Naive thymus-derived CD4-positive, alpha-beta T cell (primary cell): ENCODE measurements at places on chromosomes 3 and 15.

DNA sequence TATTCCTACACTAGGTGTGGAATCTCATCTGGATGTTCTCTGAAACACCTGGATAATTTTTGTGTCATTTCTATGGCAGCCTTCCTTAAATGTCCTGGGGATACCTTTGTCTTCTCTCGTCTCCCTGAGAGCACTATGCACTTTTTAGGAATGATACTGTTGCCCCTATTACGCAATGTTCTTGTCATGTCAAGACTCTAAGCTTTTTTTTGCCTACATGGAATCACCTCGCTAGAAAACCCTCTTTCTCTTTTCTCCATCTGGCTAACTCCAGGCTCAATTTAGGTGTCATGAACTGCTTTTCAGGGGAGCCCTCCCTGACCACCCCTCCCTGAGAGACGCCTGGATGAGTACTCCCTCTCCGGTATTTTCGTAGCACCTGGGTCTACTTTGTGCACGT is 81.3 kb downstream of the SOX2 start:
- H3K27ac ChIP-seq = no peak overlapping the region
- H3K27me3 ChIP-seq = no peaks in the 10 kb centered on the region
- DNase-seq = no peak
- H3K4me1 ChIP-seq = no peaks in the 10 kb centered on the region
- H3K36me3 ChIP-seq = no peaks in the 10 kb centered on the region

DNA sequence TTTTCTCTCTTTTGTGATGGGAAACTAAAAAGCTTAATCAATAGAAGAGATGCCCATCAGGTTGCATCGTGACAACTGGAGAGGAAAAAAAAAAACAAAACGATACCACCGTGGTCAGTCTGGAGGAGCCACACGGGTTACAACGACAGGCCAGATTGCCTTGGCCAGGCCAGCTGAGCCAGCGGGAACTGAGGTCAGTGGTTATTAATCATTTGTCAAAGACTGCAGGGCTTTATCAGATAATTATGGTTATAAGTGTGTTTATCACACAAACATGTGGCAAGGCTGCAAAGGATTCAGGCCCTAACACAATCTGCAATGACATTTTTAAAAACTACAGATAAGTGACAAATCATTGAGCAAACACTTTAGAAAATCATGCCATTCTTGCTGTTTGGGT is 135.0 kb upstream of the FAM3D start:
- no peak overlapping the region for H3K4me3 ChIP-seq
- no peaks in the 10 kb centered on the region for H3K27me3 ChIP-seq
- DNase-seq = no peak

GRCh38 chr3:77065750-77066149 is 25.9 kb downstream of the ROBO2 start:
- no peaks in the 10 kb centered on the region for H3K4me1 ChIP-seq
- no peaks in the 10 kb centered on the region for H3K27me3 ChIP-seq
- H3K36me3 ChIP-seq = no peaks in the 10 kb centered on the region
- DNase-seq = no peak

DNA sequence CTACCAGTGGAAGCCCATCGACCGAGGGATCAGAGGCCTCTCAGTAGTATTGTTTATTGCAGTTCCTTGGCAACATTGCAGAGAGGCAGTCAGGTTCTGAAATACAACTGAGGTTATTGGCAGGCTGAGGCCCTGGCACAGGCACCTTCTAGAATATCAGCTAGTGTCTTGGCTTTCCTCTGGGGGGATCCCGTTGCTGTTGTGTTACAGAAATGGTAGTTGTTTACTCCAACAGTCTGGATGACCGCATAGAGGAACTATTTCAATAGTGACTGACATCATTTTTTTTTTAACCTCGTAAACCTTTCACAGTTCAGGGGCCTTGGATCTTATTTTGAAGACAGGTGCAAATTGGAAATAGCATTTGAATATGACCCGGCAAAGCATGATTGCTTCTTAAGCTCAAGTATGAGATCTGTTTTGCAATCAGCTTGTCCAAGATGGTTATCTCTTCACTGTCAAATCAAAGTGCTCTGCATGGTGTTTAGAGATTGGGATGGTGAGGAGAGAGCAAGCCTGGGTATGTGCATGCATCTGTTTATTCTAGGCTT is 63.9 kb downstream of the PGPEP1L start:
- DNase-seq = no peak
- H3K27ac ChIP-seq = no peak overlapping the region
- no peak overlapping the region for H3K4me3 ChIP-seq
- H3K27me3 ChIP-seq = no peaks in the 10 kb centered on the region
- H3K36me3 ChIP-seq = no peaks in the 10 kb centered on the region
- no peaks in the 10 kb centered on the region for H3K4me1 ChIP-seq

- no peak overlapping the region for H3K4me3 ChIP-seq
- H3K27ac ChIP-seq = no peak overlapping the region
- no peaks in the 10 kb centered on the region for H3K4me1 ChIP-seq
- no peaks in the 10 kb centered on the region for H3K27me3 ChIP-seq
Measured at GRCh38 chr3:146067048-146067447, 93.9 kb downstream of the PLOD2 start.

DNA sequence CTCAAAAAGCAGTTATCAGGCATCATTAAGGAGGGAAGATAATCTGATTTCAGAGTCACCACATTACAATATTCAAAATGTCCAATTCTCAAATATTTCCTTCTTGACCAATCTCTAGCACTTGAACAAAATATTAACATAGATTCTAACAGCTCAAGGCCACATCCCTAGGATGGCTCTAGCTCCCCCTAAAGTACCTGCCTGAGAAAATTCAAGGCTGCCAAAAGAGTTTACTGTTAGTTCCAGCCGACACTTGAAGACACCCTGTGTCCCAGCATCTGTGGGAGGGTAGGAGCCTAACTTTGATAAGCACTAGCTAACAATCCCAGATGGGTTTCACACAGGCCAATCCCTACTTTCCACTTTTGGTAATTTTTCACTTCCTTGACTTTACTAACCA is 10.4 kb downstream of the NSMCE3 start:
- no peak overlapping the region for H3K27ac ChIP-seq
- H3K4me1 ChIP-seq = peaks cover 9% of the 10 kb centered on the region
- H3K27me3 ChIP-seq = no peaks in the 10 kb centered on the region
- no peak overlapping the region for H3K4me3 ChIP-seq
- no peaks in the 10 kb centered on the region for H3K36me3 ChIP-seq

GRCh38 chr15:26971271-26972018 is 464 bp downstream of the GABRG3 start:
- H3K27ac ChIP-seq = no peak overlapping the region
- no peaks in the 10 kb centered on the region for H3K4me1 ChIP-seq
- no peak for DNase-seq
- H3K27me3 ChIP-seq = no peaks in the 10 kb centered on the region

DNA sequence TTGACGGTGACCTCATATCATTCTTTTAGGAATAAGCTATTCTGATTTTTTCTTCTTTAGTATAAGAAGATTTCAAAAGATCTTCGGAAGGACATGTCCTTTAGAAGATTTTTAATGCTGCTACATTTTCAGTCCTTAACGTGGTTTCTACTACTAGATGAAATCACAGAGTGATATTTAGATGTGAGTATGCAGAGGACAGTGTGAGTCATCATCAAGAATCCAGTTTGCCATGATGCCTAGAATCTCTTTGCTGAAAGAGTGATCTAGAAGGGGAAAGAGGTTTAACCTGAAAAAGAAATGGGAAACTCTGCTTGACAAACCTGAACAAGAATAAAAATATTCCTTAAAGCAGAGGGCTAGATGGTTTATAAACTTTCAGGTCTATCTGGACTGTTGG is 43.2 kb downstream of the SLC7A14 start:
- no peaks in the 10 kb centered on the region for H3K36me3 ChIP-seq
- no peak overlapping the region for H3K4me3 ChIP-seq
- no peaks in the 10 kb centered on the region for H3K4me1 ChIP-seq
- no peak for DNase-seq
- H3K27me3 ChIP-seq = no peaks in the 10 kb centered on the region

GRCh38 chr3:62454916-62455315 is 81.6 kb upstream of the FEZF2 start:
- H3K4me3 ChIP-seq = no peak overlapping the region
- no peak for DNase-seq
- no peaks in the 10 kb centered on the region for H3K4me1 ChIP-seq
- H3K36me3 ChIP-seq = no peaks in the 10 kb centered on the region
- H3K27me3 ChIP-seq = no peaks in the 10 kb centered on the region
- H3K27ac ChIP-seq = no peak overlapping the region

- no peaks in the 10 kb centered on the region for H3K36me3 ChIP-seq
- no peak overlapping the region for H3K4me3 ChIP-seq
- H3K4me1 ChIP-seq = no peaks in the 10 kb centered on the region
- H3K27ac ChIP-seq = no peak overlapping the region
- no peak for DNase-seq
Measured at GRCh38 chr3:183455089-183455488, 26.7 kb upstream of the MCF2L2 start.

DNA sequence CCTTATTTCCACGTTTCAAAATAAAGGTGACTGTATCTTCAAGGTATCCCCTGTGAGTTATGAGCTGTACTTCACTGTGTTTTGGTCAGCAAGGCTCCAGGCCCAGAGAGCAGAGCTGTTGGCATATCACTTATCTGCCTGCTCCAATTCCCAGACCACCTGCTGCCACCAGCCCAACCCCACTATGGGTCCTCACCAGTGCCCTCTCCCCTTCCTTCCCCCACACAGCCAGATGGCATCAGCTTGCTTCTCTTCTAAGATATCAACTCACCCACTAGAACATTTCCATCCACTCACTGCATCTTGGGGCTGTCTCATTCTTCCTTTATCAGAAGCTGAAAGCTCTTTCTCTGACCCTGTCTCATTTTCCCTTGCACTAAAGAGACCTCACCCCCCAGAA is 136.9 kb upstream of the EIF1B start:
- no peaks in the 10 kb centered on the region for H3K27me3 ChIP-seq
- no peaks in the 10 kb centered on the region for H3K36me3 ChIP-seq
- H3K27ac ChIP-seq = no peak overlapping the region
- no peak for DNase-seq

DNA sequence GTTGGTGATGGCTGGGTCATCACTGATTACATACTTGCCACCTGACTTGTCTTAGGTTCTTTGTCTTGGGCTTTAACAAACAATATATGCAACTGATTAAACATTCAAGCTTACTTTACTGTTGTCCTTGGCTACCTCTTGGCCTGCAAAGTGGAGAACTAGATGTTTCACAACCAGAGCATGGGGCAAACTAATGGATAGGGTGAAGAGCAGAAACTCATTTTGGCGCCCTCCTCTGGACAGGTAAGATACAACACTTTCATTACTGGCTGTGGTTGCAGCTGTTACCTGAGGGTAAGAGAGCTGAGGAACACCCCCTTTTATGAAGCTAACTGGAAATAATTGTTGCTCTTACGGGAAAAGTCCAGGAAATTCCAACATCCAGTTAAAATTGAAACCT is 262.1 kb downstream of the NAALADL2 start:
- H3K4me3 ChIP-seq = no peak overlapping the region
- no peaks in the 10 kb centered on the region for H3K27me3 ChIP-seq
- no peak overlapping the region for H3K27ac ChIP-seq
- H3K4me1 ChIP-seq = no peaks in the 10 kb centered on the region
- no peaks in the 10 kb centered on the region for H3K36me3 ChIP-seq

GRCh38 chr3:120506076-120506827 is 55.5 kb upstream of the FSTL1 start:
- no peaks in the 10 kb centered on the region for H3K36me3 ChIP-seq
- no peak overlapping the region for H3K27ac ChIP-seq
- DNase-seq = no peak
- no peaks in the 10 kb centered on the region for H3K4me1 ChIP-seq
- no peak overlapping the region for H3K4me3 ChIP-seq

- no peaks in the 10 kb centered on the region for H3K36me3 ChIP-seq
- H3K27ac ChIP-seq = no peak overlapping the region
- no peaks in the 10 kb centered on the region for H3K4me1 ChIP-seq
- DNase-seq = no peak
Measured at GRCh38 chr15:47839233-47839825, 122.0 kb downstream of the SEMA6D start.

DNA sequence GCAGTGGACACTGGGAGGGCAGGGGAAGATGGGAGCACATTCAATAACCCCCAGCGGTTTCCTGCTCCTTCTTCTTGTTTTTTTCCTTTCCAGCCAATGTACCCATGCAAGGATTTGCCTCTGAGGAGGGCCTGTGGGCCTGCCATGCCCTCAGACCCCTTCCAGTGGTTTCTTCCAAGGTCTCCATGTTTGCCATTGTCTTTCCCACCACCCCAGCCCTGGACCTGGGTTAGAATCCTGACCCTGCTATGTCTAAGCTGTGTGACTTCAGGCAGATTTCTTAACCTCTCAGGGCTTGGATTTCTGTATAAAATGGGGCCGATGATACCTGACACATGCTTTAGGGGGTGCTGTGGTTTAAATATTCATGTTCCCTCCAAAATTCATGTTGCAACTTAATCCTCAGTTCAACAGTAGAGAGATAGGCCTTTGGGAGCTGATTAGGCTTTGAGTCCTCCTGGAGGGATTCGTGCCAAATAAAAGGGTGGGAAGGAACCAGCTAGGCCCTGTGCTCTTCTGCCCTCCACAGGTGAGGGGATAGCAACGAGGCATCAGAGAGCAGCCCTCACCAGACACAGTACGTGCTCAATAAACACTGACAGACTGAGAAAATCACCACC is 46.3 kb upstream of the FLNB start:
- no peak overlapping the region for H3K27ac ChIP-seq
- H3K27me3 ChIP-seq = no peaks in the 10 kb centered on the region
- DNase-seq = no peak
- H3K36me3 ChIP-seq = no peaks in the 10 kb centered on the region

DNA sequence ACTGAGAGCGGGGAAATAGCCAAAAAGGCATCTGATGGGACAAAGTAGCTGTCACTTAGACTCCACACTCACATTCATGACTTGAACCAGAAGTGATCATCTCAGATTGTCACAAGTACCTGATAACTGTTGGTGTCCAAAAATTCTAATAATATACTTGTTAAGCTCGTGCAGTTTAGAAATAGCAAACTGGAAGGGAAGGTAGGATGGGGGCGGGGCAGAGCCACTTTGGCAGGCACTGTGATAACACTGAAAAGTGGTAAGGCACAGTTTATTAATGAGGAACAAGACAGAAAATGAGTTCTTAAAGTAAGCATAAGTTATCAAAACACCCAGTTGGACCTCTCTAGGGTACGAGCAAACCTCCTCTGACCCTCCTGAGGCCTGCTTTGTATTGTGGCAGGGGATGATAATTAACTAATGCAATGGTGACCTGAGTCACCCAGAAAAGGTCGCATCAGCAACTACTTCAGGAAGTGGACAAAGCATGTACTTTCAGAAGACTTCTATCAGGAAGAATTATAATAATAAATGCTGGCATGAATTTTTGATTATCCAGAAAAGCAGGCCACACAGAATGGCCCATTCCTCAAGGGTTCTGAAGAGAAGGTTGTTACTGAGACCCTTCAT is 54.4 kb downstream of the ADCY5 start:
- no peak for DNase-seq
- H3K36me3 ChIP-seq = no peaks in the 10 kb centered on the region
- no peak overlapping the region for H3K4me3 ChIP-seq

DNA sequence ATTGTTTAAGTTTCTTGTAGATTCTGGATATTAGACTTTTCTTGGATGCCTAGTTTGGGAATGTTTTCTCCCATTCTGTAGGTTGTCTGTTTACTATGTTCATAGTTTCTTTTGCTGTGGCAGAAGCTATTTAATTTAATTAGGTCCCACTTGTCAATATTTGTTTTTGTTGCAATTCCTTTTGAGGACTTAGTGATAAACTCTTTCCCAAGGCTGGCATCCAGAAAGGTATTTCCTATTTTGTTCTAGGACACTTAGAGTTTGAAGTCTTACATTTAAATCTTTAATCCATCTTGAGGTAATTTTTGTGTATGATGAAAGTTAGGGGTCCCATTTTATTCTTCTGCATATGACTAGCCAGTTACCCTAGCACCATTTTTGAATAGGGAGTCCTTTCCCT is 54.9 kb downstream of the MME start:
- no peak for DNase-seq
- no peaks in the 10 kb centered on the region for H3K27me3 ChIP-seq
- H3K4me3 ChIP-seq = no peak overlapping the region
- no peak overlapping the region for H3K27ac ChIP-seq
- no peaks in the 10 kb centered on the region for H3K36me3 ChIP-seq
- no peaks in the 10 kb centered on the region for H3K4me1 ChIP-seq
